ENCODE measurements at places on chromosomes 11 and 22.

GRCh38 chr11:75663808-75664207 is 5.0 kb downstream of the MAP6 start:
- DNase-seq, result no peak

DNA sequence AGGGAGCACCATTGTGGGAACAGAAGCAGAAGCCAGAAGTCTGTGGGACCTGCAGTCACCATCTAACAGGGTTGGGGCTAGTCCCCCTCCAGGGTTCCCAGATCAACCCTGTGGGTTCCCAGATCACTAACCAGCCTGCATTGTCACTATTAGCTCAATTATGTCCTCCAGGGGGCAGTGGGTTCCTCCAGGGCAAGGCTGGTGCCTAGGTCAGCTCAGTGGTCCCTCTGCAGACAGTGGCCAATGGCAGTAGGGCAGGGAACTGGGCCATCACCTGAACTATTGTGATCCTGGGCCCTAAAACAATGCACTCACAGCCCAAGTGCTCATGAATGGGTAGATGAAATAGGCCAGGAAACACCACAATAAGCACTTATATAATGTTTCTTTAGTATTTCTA is 18.8 kb upstream of the PRSS23 start:
- no peak for DNase-seq

DNA sequence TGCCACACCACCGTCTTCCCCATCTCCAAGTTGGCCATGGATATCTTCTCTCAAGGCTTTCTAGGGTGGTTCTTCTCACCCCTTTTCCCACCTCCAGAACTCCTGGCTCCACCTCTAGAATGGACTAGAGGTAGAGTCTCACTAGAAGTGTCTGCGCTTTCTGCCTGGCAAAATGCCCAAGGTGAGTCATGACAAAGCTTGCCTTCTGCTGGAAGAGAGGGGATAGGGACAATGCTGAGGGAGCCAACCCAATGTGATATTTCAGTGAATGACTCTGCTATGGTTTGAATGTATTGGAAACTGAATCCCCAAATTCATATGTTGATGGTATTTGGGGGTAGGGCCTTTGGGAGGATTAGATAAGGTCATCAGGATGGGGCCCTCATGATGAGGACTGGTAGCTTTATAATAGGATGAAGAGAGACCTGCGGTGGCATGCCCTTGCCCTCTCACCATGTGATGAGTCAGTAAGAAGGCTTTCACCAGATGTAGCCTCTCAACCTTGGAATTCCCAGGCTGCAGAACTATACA is 4.1 kb upstream of the CD82 start:
- peak; percentile 49 for DNase-seq

GRCh38 chr22:26235792-26236487 is 66.7 kb downstream of the SEZ6L start:
- DNase-seq, result no peak

- peak; percentile 38 for DNase-seq
These were observed 37.7 kb downstream of the EIF4ENIF1 start for GRCh38 chr22:31451709-31452571.
